ENCODE measurements at places on chromosomes 5 and 9.

DNA sequence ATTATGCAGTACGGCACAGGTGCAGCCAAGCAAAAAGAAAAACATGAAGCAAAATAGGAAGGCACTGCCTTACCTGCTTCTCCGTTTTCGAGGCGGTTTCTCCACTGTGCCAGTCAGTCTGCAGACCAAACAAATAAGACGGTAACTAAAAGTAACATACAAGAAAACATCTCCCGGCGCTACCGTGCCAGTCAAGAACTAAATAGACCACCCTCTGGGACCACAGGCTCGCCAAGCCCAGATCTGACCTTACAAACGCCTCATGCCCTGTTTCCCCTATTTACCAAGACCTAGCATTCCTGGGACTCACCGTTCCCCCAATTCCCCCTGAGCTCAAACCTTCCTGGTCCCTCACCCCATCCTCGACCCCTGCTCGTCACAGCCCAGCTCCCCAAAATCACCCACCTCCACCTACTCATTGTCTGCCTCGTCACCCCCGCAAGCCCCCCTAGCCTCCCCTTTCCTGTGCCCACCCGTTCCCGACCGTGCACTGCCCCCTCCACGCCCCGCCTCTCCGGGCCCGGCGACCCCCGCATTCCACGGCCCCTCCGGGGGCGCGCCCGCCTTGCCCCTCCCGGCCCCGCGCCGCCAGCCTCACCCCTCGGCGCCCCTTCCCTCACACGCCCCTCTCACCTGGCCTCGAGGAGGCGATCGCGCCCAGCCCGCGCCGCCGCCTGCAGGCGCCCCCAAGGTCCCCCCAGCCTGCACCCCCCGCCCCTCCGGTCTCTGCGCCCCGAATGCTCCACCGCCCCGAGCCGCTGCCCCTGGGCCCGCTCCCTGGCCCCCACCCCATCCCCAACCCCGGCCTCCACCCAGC is 560 bp downstream of the SCAI start:
- peak; percentile 57 for DNase-seq

- no peak for DNase-seq
Measured at GRCh38 chr9:13143281-13143680, 136.2 kb downstream of the MPDZ start.

GRCh38 chr9:14007190-14007769 is 306.7 kb downstream of the NFIB start:
- DNase-seq = no peak

GRCh38 chr5:154138701-154139100 is 51.8 kb upstream of the GALNT10 start:
- no peak for DNase-seq

DNA sequence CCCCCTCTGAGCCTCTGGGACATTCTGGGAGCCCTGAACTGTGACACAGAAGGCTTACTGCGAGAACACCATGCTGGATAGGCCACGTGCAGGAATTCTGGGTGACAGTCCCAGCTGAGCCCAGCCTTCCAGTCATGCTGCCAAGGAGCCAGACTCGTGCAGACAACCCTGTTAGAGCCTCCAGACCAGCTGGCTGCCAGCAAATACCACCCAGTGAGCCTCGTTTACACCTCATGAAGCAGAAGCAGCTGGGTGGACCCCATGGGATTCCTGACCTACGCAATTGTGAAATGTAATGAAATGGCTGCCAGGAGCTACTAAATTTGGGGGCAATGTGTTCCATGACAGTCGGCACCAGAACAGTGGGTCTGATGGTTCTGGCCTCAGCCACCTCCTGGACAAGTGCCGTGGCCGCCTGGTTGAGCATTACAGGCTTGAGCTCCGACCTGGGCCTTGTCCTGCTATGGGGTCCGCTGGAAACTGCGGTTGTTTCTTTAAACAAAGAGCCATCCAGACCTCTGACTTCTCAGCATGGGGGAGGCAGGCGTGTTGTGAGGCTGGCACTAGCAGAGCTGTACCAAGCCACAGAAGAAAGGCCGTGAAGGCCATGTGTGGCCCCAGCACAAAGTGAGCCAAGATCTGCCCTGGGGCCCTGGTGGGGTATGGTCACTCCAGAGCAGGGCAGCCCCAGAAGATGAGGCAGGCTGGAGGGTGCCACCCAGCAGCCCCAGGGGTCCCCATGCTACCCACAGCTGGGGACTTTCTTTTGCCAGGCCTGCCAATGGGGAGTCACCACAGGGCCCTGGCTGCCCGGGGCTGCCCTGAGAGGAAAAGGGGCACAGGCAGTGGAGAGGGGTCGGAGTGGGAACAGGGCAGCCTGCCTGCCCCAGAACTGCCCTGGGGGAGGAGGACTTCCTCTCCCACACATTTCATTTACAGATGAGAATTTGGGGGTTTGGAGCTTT is 19.3 kb upstream of the RXRA start:
- DNase-seq = peak; percentile 23

DNA sequence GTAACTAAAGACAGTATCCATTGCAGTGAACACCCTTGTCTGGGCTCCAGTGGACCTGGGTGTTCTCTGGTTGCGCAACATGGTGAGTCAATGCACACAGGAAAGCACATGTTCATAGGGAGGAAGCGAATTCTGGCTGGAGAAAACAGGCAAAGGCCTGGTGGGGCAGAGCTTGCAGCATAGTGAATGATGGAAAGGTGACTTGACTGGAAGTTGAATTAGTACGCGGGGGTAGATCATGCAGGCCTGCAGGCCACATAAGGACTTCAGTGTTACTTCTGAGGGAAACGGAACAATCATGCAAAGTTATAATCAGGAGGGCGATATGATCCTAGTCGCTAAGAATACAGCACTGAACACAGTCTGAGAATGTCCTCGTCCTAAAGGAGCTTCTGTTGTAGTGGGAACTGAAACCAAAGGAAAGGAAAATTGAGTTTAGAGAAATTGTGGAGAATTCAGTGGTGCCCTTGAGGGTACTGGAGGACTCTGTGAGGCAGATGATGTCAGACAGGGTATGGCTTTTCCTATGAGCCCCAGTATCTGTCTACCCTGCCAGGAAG is 71.9 kb upstream of the RANBP3L start:
- no peak for DNase-seq

GRCh38 chr5:135878156-135878620 is 17.5 kb downstream of the IL9 start:
- DNase-seq = no peak

DNA sequence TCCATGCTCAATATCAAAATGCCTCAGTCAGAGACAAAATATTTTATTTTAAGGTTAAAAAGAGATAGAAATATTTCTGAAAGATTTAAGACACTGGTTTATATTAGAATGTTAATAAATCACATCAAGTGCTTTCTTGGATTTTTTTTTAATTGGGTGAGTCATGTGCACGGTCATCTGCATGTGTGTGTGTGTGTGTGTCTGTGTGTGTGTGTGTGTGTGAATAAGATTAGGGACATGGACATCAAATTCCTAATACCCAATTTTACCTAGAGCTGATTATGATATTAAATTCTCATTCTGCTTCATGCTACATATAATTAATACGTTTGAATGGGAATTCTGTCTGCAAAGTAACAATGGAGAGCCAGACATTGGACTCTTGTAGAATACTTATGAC is 122.9 kb downstream of the BASP1 start:
- DNase-seq = no peak

DNA sequence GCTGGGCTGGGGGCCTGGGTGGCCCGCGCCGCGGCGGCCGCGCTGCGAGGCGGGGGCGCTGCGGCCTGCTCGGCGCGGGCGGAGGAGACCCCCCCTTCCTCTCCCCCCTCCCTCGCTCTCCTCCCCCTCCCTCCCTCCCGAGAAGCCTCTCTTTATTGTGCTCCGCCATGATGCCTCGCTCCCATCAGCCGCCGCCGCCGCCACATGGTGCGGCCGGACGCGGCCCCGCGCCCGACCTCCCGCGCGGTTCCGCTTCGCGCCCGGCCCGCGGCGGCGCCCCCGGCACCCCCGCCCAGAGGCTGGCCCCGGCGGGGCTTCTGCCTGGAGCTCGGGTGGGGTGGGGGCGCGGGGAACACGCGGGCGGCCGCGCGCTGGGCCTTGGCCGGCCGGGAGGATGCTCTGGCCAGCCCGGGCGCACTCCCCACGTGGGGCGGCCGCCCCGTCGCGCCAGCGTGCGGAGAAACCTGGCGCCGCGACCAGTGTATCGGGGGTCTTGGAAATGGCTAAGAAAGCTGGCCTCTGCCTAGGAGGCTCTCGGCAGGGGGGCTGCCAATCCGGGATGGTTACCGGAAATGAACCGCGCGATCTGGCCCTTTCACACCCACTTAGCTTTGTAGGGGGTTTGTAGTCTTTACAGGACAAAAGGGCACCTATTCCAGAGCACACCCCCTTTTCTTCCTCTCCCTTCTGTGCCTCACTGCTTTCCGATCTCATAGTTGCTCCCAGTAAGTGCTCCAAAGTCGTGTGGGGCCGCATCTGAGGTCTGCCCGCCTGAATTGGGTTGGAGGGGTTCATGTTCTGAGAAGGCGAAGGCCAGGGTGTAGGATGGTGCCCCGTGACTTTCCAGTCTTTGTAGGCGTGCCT is 1.0 kb downstream of the SET start:
- DNase-seq = peak; percentile 7

GRCh38 chr9:90727488-90727887 is 74.1 kb upstream of the SYK start:
- no peak for DNase-seq

GRCh38 chr5:2239201-2239910 is 356.6 kb upstream of the IRX4 start:
- DNase-seq = no peak

- DNase-seq = no peak
Measured at GRCh38 chr5:128358826-128359225, 179.2 kb downstream of the FBN2 start.

DNA sequence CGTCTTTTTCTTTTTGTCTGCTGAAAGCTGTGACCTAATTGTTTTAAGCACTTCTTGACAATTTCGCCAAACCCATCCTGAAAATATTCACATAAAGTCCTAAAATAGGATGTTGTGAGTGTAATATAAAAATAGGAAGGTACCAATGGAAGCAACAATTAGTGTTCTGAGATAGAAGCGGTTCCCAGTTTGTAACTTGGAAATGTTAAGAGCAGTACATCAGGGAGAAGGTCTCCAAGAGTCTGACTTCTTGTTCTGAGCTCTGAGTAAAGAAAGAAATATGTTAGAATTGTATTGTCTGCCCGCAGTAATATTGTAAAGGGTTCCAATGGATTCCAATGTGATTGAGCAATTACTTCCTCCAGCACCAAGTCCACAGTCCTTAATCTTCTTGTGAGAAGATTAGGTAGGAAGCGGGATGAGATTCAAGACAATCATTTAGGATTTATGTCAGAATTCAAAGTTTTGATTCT is 3.9 kb downstream of the VCAN start:
- no peak for DNase-seq

- no peak for DNase-seq
Measured at GRCh38 chr9:20744036-20744630, 60.1 kb downstream of the FOCAD start.

- DNase-seq = no peak
Measured at GRCh38 chr9:85114799-85115198, 445.3 kb downstream of the NTRK2 start.

- peak; percentile 36 for DNase-seq
Measured at GRCh38 chr5:113266227-113266912, 168.4 kb downstream of the TSSK1B start.

DNA sequence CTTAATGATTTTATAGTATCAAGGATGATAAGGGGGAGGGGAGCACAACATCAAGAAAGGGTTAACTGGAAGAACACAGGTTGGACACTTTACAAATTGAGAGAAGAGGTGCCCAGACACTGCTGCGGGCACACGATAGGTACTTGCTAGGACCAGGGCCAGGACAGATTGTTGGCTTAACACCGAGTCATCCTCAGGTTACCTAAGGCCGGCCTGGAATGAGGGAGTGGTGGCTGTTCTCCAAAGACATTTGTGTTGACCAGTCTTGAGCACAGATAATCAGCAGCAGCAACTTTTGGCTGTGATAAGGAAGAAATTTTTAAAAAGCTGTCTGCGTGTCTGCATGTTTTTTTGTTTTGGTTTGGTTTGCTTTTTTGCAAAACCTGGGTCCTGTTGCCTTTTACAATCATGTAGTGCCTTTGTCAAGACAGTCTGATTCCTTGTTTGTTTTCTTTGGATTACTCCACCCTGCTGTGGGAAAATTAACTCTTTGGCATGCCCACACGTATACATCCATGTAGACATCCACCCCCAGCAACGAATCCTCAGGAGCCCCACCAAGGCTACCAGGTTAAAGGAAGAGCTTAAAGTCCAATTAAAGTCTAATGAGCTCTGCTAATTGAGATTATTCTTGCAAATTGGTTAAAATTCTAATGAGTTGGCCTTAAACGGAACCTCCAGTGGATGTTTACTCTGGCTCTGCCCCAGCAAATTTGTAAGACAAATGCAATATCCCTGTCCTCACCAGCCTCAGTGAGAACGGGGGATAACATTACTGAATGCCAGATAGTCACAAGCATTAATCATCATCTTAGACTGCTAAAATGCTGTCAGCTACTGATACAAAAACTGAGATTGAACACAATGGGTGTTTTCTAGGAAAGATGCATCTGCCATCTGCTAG is 382.3 kb downstream of the ACTL7B start:
- DNase-seq = peak; percentile 74

GRCh38 chr9:8627976-8628679 is 828.5 kb upstream of the DMAC1 start:
- DNase-seq = peak; percentile 78

DNA sequence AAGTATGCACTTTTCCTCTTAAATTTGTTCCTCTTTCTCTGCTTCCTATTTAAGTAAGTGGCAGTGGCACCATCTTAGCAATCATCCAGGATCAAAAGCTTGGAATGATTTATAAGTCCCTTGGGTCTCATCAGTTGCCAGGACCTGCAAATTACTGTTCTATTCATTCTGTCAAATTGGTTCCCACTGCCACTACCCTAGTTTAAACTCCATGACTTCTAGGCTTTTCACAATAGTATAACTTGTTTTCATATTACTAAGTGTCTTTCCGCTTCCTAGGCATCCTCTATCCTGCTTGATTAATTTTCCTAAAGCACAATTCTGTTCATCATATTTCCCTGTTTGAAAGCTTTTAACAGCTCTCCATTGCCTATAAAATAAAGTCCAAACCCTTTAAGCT is 363.9 kb upstream of the MEF2C start:
- peak; percentile 19 for DNase-seq

DNA sequence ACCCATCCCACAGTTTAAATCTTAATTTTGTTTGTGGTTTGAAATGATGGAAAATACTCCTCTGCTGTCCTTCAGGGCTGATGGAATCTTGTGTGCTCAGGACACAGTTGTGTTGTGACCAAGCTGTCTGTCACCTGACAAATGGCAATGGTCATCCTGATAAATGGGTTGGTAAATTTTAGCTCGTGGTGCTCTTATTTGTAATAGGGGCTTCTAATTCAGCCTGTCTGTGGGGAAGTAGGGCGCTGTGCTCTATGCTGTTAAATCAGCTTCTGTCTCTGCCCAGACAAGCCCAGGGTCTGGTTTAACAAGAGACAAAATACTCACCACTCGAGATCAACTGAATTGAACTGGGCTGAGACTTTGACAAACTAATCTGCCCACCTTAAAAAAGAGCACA is 4.5 kb downstream of the LRRTM2 start:
- DNase-seq = no peak

GRCh38 chr9:132901858-132902831 is 23.4 kb downstream of the SPACA9 start:
- peak; percentile 88 for DNase-seq
